ENCODE measurements at places on chromosomes 13 and 19. TPM values are rescaled to one million over a fixed set of nuclear protein-coding genes. Genes with fewer than 3 reads are reported as not detected.

- H3K4me1 ChIP-seq, result peaks cover 11% of the 10 kb centered on the region
- no peak overlapping the region for H3K27ac ChIP-seq
- no peak overlapping the region for H3K4me3 ChIP-seq
- H3K36me3 ChIP-seq, result no peaks in the 10 kb centered on the region
- DNase-seq, result no peak
These were observed 68.1 kb upstream of the STARD13 start for GRCh38 chr13:33353646-33354045.

HCN2 gene
- total RNA-seq, result 4.8 TPM

TGFBR3L gene
- 4.6 TPM for total RNA-seq

DNA sequence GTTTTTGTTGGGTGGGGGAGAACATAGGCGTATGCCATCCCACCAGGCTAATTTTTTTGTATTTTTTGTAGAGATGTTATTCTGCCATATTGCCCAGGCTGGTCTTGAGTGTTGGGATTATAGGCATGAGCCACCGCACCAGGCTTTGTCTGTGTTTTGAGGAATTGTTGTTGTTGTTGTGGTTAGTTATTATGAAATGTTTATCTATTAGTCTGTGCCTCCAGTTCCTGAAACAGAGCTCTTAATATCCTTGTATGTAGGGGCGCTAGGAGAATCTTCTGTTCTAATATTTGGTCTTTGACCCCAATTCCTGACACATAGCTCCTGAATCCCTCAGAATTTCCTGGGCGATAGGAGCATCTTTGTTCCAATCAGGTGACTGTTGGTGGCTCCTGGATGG lies 5.6 kb upstream of the LATS2 start:
- H3K4me1 ChIP-seq, result peaks cover 6% of the 10 kb centered on the region
- H3K27ac ChIP-seq, result no peak overlapping the region
- no peaks in the 10 kb centered on the region for H3K27me3 ChIP-seq

- no peak for DNase-seq
- H3K4me1 ChIP-seq, result peaks cover 6% of the 10 kb centered on the region
- no peak overlapping the region for H3K4me3 ChIP-seq
- no peak overlapping the region for H3K27ac ChIP-seq
- peaks cover 18% of the 10 kb centered on the region for H3K36me3 ChIP-seq
These were observed 4.6 kb upstream of the ERVK3-1 start for GRCh38 chr19:58300620-58301019.

DNA sequence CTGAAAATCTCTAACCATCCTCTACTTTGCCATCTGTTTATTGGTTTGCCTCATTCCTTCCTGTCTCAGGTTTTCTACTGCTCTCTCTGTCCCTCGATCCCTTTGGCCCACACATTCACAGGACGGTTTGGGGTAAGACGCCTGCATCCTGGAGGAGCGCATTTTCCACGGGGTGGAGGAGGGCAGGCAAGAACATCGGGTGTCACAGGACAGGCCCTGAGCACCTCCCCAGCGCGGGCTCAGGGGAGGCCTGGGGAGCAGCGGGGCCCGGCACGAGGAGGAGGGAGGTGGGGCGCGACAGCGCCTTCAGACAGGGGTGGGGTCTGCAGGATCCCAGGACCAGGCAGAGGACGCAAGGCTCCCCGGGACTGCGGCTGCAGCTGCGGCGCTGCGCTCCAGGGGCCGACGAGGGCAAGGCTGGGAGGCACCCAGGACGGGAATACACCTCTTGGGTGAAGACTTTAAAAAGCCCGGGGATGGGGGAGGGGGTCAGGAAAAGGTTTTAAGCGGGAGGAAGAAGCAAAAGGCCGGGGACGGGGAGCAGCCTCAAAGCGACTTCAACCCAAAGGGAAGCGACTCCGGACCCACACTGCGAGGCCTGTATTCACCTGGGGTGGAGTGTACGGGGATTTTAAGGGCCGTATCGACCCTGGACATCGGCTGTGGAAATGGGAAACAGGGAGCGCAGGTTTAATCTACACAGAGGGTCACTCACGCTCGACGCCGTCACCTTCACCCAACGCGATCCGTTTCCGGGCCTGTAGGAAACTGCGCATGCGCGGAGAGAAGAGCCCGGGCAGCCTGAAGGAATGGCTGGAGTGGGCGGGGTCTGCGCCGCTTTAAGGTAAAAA lies at the start of gene ZNF415:
ZNF415 (minus strand) TSS at position 770 of the 851 bp plus-strand sequence. CDS start 10,234 bp downstream, outside the sequence.
- H3K4me1 ChIP-seq, result no peaks in the 10 kb centered on the region
- H3K36me3 ChIP-seq, result no peaks in the 10 kb centered on the region
- H3K27me3 ChIP-seq, result no peaks in the 10 kb centered on the region
- DNase-seq, result peak; percentile 54
- no peak within 1 kb of the TSS for H3K27ac ChIP-seq

SHC2 gene
- 27.5 TPM for total RNA-seq

MYBPC2 gene
- not detected for total RNA-seq

DNA sequence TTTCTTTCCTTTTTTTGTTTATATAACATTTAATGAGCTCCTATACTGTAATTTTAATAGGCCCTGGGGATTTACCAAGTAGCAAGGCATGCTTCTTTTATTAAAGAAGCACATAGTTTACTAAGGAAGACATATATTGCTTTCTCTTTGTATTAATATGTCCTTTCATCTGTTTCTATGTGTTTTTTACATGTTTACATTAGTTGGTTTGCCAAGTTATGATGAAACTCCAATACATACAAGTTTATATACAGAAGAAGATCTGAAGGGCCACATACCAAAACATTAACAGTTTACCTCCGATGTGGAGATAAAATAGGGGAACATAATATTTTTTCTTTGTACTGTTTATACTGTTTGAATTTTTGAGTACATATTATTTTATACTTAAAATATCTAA lies 100.9 kb downstream of the LACC1 start:
- no peaks in the 10 kb centered on the region for H3K4me1 ChIP-seq
- no peaks in the 10 kb centered on the region for H3K36me3 ChIP-seq
- H3K27me3 ChIP-seq, result peaks cover 5% of the 10 kb centered on the region
- H3K4me3 ChIP-seq, result no peak overlapping the region
- no peak for DNase-seq

DNA sequence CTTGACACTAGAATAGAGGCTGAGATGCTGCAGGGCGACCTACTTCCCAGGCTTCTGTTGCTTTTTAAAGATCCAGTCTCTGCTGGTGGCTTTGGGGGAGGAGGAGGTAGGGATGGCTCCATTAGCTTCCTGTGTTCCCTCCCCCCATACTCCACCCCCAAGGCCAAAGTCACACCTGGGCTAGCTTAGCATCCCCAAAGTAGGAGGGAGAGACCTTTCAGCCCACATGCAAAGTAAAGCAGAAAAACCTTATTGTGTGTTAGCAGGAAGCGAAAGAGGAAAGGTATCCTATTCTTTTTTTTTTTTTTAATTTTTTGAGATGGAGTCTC lies 3.2 kb upstream of the TNPO2 start:
- DNase-seq, result no peak
- peaks cover 19% of the 10 kb centered on the region for H3K36me3 ChIP-seq
- no peaks in the 10 kb centered on the region for H3K27me3 ChIP-seq
- peaks cover 4% of the 10 kb centered on the region for H3K4me1 ChIP-seq
- no peak overlapping the region for H3K27ac ChIP-seq

DNA sequence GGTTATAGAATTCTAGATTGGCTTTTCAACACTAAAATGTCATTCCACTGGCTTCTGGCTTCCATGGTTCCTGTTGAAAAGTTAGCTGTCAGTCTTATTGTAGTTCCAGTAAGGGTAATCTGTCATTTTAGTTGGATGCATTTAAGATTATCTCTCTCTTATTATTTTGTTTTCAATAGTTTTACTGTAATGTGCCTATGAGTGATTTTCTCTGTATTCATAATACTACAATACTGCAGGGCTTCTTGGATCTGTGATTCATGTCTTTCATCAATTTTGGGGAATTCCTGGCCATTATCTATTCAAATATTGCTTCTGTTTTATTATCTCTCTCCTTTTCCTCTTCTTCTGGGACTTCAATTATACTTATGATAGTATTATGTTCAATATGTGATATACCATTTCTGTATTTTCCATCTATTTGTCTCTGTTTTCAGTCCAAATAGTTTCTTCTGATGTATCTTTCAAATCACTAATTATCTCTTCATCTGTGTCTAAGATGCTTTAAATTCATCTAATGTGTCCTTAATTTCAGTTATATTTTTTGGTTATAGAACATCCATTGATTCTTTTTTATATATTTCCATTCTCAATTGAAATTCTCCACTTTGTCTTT lies 101.5 kb downstream of the KCTD15 start:
- H3K4me1 ChIP-seq, result no peaks in the 10 kb centered on the region
- H3K27me3 ChIP-seq, result no peaks in the 10 kb centered on the region
- no peaks in the 10 kb centered on the region for H3K36me3 ChIP-seq
- DNase-seq, result no peak
- no peak overlapping the region for H3K4me3 ChIP-seq

RGL3 gene
- 3.6 TPM for total RNA-seq

GRCh38 chr13:76019421-76020044 lies 383.4 kb downstream of the LMO7 start:
- no peaks in the 10 kb centered on the region for H3K27me3 ChIP-seq
- H3K4me3 ChIP-seq, result no peak overlapping the region
- H3K27ac ChIP-seq, result no peak overlapping the region
- DNase-seq, result no peak
- H3K36me3 ChIP-seq, result no peaks in the 10 kb centered on the region

DNA sequence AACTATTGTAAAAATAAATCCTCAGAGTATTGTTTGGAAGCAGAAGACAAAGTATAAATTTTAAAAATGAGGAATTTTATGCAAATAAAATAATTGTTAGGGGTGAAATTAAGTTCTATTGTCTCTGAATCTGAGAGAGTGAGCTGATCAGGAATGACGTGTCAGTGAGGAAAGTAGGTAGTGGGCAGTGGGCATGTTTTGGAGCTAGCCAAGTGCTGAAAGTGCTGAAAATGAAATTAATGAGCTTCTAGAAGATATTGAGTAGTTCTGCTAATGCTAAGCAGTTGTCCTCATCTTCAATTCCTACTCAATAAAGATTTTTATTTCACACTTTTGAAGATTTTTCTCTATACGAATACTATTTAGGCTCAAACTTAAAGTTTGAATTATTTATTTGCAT lies 1167.8 kb upstream of the PCDH20 start:
- H3K4me3 ChIP-seq, result no peak overlapping the region
- no peak overlapping the region for H3K27ac ChIP-seq
- DNase-seq, result no peak
- no peaks in the 10 kb centered on the region for H3K36me3 ChIP-seq
- H3K27me3 ChIP-seq, result no peaks in the 10 kb centered on the region

DNA sequence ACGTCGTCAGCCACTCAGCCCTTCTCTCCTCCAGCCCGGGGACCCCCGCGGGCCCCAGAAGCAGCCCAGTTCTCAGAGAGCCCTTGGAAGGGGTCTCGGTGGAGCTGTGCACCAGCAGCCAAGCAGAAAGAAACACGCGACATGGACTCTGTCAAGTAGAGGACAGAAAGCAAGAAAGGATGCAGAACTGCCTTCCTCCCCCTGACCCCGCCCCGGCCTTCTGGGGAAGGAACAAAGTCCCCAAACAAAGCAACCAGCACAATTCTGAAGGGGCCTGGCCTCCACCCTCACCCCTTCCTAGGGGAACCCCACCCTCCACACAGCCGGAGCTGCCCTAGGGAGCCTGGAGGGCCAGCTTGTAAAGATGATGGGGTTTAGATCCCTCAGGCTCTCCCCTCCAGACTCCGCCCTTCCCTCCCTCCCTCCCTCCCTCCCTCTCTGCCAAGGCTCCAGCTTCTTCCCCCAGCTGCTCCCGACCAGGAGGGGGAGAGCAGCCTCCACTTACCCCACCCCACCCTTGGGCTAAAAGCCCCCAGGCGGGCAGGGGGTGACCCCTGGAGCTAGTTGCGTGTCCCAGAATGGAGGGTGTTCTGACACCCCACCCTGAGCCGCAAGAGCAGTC lies 7.8 kb downstream of the LYL1 start:
- no peak for DNase-seq
- no peak overlapping the region for H3K27ac ChIP-seq
- peaks cover 45% of the 10 kb centered on the region for H3K4me1 ChIP-seq
- no peaks in the 10 kb centered on the region for H3K27me3 ChIP-seq
- H3K4me3 ChIP-seq, result no peak overlapping the region

FBXO46 gene
- total RNA-seq, result 19.6 TPM

DNA sequence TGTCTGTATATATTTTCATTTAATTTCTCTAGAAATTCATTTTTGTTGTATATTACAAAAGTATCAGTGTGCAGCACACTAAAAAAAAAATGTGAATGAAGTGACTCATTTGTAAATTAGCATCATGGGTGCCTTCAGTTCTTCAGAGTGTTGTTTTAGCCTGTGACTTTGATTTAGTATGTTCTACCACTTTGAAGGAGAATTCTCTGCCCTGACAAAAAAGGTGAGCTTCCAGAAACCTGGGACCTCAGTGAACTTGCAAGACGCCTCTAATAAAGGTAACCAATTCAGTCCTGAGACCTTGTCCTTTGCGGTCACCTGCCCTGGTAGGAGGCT lies 2.4 kb downstream of the METTL21C start:
- no peaks in the 10 kb centered on the region for H3K36me3 ChIP-seq
- H3K27me3 ChIP-seq, result peaks cover 3% of the 10 kb centered on the region
- no peak overlapping the region for H3K27ac ChIP-seq
- no peak overlapping the region for H3K4me3 ChIP-seq
- no peaks in the 10 kb centered on the region for H3K4me1 ChIP-seq

- H3K4me3 ChIP-seq, result no peak overlapping the region
- DNase-seq, result no peak
- no peaks in the 10 kb centered on the region for H3K4me1 ChIP-seq
- peaks cover 88% of the 10 kb centered on the region for H3K27me3 ChIP-seq
- H3K36me3 ChIP-seq, result no peaks in the 10 kb centered on the region
These were observed 7.2 kb downstream of the ERFL start for GRCh38 chr19:41920882-41921576.

DNA sequence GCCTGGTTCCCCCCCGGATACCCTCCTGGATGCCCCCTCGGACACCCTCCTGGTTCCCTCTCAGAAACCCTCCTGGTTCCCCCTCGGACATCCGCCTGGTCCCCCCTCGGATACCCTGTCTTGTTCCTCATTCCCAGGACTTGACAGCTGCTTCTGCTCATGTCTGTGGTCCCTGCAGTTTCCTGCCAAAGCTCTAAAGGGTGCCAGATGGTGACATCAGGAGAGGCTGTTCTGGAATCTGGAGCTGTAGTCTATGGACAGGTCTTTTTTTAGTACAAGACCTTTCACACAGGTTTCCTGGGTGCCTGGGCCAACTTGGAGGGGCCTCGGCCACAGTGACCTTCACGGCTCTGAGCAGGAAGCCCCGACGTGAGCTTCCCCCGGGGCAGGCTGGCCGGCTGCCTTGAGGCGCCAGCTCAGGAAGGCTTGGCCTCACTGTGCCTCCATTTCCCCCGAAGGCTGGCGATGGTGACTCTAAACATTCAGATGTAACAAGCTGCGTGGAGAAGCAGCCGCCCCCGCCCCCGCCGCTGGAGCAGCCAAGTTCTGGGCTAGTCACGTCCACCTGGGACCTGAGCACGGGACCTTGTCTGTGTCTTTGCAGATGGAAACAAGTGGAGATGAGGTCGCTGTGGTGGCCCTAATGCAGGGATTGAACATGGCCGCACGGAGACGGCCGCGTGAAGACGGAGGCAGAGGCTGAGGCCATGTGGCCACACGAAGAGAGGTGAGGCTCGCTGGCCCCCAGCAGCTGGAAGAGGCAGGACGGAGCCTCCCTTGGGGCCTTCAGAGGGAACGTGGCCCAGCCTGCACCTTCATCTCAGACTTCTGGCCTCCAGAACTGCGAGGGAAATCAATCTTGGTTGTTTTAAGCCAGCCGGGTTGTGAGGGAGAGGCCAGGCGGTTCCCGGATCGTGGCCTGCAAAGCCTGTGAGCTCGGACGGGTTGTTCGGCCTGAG lies 12.7 kb downstream of the SGTA start:
- DNase-seq, result no peak
- no peak overlapping the region for H3K4me3 ChIP-seq
- H3K4me1 ChIP-seq, result peaks cover 1% of the 10 kb centered on the region
- H3K36me3 ChIP-seq, result no peaks in the 10 kb centered on the region
